Stimulated activated CD8-positive, alpha-beta memory T cell treated with anti-CD3 and anti-CD28 coated beads, Interleukin-4, amount 100 ng/mL, for 1 hour (primary cell): ENCODE measurements at places on chromosomes 3 and 15.

GRCh38 chr3:4413467-4413866 is 53.6 kb downstream of the SUMF1 start:
- no peak for DNase-seq

DNA sequence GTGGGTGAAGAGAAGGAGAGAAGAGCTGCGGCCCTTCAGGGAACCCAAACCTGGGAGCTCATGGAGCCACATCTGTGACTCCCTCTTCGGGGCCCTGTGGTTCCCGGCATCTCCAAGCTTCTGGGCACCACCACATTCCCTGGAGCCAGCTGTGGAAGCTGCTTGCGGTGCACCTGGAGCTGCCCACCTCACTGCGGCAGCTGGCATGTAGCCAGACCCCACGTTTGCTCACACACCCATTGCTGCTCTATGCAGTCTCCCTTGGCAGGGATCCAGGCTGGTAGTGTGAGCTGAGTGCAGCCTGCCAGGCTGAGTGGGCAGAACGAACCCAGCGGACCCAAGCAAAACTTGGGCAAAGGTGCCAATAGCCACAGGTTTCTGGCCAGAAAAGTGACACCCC is 16.8 kb upstream of the PLA2G4E start:
- no peak for DNase-seq

- DNase-seq = no peak
Observed at GRCh38 chr3:167084545-167084944, 295.6 kb downstream of the ZBBX start.

- no peak for DNase-seq
Observed at GRCh38 chr3:162892921-162893793, 1396.5 kb downstream of the OTOL1 start.

DNA sequence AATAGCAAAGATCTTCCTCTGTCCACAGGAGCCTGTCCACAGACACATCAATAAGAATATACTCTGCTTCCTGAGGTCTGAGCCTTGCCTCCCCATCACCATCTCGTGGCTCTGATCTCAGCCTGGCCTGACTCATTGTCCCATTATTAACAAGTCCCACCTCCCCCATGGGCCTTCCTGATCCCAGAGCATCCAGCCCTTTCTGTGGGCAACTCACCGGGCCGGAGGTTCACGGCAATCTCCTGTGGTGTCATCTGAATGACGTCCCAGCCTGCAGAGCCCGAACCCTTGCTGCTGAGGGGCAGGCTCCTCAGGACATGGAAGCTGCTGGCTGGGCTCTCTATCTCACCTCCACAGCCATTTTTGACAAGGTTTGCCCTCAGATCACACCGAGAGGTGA is 28.1 kb downstream of the ITGB5 start:
- DNase-seq = no peak

DNA sequence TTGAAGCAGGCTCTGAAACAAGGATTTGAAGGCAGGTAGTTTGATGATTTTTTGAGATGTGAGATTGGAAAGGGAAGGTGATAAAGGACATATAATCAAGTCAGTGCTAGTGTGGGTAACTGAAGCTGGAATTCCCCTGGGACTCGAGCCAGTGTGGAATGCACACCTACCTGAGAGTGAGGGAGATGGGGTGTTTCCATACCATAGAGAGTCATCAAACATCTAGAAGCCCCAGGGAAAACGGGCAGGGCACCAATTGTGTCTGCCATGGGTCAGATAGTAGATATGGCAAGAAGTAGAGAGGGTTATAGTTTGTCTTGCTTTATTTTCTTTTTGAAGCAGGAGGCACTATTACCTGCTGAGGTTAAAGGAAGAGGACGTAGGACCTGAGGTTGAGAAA is 120.0 kb downstream of the SSR3 start:
- no peak for DNase-seq

DNA sequence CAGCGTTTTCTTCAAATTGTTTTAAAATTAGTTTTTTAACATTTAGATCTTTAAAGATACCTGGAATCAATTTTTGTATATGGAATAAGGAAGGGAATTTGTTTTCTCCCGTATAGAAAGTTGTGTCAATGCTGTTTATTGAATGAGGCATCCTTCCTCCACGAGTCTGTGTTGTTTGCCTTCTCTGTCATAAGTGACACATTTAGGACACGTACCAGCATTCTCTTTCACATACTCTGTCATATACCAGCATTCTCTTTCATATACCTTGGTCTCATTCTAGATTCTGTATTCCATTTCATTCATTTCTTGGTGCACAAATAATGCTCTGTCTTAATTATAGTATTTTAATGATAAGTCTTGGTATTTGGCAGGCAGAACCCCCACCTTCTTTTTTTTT is 10.3 kb downstream of the ATP11B start:
- no peak for DNase-seq

DNA sequence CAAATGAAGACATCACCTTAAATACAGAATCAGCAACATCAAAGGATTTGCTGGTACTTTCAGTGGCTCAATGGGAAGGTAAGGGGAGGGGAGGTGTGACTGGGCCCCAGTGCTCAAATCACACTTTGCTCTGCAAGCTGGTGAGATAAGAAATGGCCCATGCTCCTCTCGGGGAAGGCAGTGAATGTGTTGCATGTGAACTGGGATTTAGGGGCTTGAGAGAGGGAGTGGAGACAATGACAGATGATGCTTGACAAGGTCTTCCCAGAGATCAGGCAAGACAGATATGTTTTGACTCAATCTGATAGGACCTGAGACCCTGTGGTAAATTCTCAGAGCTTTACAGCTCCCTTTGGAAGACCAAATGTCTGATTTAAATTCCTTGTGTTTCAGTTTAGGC is 233.0 kb upstream of the PROK2 start:
- DNase-seq = no peak

DNA sequence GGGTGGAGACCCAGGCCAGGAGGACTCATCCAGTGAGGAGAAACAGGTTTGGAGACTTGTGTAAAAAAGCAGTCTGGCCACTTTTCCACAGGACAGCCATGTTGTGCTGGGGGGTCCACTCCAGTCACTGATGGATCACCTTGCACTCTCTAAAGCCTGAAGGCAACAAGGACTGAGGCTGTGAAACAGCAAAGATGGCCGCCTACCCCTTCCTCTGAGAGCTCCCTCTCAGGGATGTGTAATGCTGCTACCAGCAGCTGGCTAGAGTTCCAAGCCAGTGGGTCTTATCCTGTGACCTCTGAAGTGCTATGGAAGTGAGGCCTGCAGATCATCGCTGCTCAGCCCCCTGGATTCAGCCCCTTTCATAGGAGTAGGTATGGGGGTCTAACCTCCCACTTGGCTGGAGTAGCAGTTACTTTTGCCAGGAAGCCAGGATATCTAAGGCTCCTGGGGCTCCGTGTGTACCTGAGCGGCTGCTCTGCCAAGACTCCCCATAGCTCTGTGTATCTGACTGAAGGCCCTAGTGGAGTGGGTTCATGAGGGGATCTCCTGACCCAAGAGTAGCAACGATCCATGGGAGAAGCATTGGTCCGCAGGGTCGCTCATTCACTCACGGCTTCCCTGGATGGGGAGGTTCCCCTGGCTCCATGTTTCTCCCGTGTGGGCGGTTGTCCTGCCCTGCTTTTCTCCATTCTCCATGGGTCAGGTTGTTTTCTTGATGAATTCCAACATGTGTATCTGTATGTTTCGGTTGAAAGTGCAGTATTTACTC is 69.9 kb upstream of the TNFSF10 start:
- no peak for DNase-seq

- no peak for DNase-seq
Observed at GRCh38 chr3:115553796-115554486, 69.4 kb upstream of the GAP43 start.

DNA sequence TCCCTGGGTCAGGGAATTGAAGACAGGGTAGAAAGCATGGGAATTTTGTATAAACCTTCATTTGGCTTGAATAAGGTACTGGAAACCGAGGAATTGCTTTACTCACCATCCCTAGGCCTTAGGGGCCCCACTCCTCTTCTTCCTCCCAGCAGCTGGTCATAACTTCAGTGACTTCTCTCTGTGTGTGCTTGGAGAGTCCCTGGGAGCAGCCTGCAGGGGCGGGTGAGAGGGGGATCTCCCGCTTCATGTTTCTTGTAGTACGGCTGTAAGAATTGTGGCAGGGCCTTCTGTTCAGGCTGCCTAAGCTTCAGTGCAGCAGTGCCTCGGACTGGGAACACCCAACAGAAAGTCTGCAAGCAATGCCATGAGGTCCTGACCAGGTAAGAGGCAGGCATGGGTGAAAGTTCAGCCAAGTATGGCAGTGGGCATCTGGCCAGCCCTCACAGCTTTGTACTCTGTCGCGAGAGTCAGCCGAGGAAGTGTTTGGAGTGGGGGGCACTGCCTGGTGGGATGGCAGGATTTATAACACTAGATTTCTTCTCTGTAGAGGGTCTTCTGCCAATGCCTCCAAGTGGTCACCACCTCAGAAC is 1.7 kb upstream of the DNAJC17 start:
- no peak for DNase-seq

- DNase-seq = no peak
Observed at GRCh38 chr3:178835033-178835432, 236.6 kb downstream of the ZMAT3 start.

DNA sequence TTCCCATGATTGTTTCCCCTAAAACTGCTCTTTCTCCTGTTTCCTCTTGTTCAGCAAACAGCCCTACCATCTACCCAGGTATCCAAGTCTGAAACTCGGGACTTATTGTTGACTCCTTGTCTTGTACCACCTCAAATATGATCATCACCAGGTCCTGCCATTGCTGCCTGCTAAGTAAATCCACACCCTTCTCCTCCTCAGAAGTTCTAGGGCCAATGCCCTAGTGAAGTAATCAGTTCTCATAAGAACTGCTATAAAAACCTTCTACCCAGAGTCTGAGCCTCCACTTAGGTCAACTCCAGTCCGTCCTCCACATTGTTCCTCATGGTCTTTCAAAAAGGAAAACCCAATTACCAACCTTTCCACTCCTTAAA is 77.0 kb upstream of the IL12A start:
- DNase-seq = no peak

DNA sequence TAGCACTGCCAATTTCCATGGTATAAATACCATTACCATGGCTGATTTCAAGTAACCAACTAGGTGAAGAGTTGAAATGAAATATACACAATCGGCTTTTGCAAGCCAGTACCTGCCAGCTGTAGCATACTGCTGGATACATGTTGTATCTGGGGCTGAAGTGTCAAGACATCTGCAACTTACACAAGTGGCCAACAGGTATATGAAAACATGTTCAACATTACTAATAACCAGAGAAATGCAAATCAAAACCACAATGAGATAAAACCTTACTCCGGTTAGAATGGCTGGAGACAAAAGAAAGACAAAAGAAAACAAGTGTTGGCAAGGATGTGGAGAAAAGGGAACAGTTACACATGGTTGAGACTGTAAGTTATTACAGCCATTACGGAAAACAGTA is 11.6 kb downstream of the ATOSA start:
- DNase-seq = no peak

DNA sequence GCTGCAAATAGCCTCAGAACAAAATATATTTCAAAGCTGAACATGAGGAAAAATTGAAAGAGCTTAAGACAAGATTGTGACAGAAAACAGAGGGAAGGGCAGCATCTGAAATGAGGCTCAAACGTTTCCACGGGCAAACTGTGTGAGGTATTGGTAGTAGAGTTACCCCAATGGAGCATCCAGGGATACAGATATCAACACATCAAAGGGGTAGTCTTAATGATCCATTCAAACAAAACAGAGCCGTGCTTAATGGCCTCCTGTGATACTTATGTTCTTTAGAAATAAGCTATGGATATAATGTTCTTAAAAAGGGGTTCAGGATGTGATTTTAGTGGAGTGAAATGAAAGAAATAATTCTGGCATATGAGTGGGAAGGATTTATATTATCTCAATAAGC is 430.3 kb upstream of the PDZRN3 start:
- DNase-seq = no peak

- no peak for DNase-seq
Observed at GRCh38 chr15:63565536-63566186, 31.5 kb upstream of the FBXL22 start.
